Omental fat pad (tissue), 4 donors: ENCODE measurements at places on chromosomes 4 and X. TPM values are rescaled to one million over a fixed set of nuclear protein-coding genes. Genes with fewer than 3 reads are reported as not detected.

- no peak for DNase-seq
These were observed 41.9 kb upstream of the PDGFRA start for GRCh38 chr4:54187148-54187547.

GRCh38 chrX:13808293-13808692 is 8.6 kb downstream of the GPM6B start:
- no peak for DNase-seq

DNA sequence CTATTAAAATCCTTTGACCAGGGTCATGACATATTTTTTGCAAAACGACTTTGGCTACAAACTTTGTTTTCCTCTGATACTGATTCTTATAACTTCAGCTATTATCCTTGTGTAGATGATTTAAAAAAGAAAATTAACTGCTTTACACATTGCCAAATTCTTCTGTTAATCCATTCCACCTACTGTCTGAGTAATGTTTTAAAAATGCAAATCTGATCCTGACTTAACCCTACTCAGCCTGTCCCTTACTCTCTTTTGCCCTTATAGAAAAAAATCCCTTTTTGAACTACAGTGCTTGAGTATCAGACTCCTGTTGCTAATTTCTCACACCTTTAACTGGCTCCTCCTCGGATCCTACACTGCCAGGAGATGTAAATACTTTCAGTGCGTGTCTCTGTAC is 723.1 kb downstream of the ADGRL3 start:
- no peak for DNase-seq

- DNase-seq = no peak
These were observed 50.6 kb downstream of the SCFD2 start for GRCh38 chr4:53315300-53315699.

- DNase-seq = no peak
These were observed 18.4 kb upstream of the P2RY8 start for GRCh38 chrX:1555370-1555769.

DNA sequence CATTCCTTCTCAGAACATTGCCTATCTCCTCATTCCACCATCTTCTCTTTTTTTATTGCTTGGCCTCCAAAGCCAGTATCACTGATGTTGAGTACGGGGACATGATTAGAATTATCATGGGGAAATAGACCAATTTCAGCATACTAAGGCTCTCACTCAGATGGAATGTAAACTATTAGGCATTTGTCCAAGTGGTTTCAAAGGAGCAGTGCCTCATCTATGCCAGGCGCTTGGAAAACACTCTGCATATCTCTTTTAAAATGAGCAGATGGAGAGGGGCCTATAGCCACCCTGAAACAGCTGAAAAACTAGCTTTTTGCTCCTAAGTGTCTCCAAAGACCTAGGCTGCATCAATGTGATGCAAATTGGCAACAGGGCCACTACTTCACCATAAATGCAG is 150.8 kb upstream of the DIPK2B start:
- DNase-seq = no peak

ODAPH gene
- not detected for total RNA-seq

FOXO4 gene
- total RNA-seq = 13.8 TPM

KIT gene
- 6.0 TPM for total RNA-seq

HADH gene
- 154 TPM for total RNA-seq

- no peak for DNase-seq
These were observed 27.8 kb downstream of the DIPK2B start for GRCh38 chrX:45172890-45173289.

IL2 gene
- not detected for total RNA-seq

MTTP gene
- total RNA-seq = not detected

DNA sequence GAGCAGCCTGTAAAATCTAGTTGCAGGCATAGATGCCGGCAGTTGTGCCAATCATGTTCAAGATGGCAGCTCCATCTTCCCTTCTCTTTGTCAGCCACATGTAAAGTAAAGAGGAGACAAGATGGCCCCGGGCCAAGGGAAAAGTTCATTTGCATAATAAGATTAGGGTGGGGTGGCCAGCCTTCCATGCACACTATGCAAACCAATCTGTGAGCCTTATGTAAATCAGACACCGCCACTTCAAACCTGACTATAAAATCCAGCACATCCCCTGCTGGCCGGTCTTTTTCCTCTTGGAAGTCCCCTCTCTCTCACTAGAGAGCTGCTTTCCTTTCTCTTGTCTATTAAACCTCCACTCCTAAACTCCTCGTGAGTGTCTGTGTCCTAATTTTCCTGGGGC is 78.9 kb upstream of the CBR4 start:
- no peak for DNase-seq

TMSB15C gene
- 0.69 TPM for total RNA-seq

DNA sequence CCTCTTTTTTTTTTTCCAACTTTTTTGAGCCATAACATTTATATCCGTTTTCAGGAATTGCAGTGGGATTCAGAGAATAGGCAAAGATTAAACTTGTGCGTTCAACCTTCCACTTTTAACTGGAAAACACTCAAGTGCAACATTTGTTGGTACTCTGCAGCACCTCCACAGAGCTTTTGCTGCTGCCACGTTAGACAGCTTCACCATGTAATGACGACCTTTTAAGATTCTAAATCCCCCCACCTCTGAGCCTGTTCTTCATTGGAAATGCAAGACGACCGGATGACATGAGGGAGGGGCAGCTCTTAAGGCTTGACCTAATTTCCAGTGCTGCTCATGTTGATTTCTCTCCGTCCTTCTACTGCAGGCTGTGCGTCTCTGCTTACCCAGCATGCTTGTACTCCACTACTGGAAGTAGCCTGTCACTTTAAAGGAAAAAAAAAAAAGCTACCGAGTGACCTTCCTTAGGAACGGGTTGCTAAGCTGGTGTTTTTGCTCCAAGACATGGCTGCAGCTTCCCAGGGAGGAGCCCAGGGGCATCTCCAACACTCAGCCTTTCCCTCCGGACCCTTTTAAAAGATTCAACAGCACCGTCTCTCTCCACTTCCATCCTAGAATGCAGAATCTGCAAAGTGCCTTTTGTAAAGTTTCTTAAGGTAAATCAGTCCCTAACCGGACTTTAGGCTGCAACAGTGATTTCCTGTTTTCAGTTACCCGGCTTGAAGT is at the start of gene CC2D2A:
Gene CC2D2A (plus strand): TSS at position 481 of the 726 bp plus-strand sequence. CDS start 6,051 bp downstream, outside the sequence.
- no peak for DNase-seq

F8A3 gene
- 13.9 TPM for total RNA-seq

- DNase-seq = no peak
These were observed 415.0 kb downstream of the BCOR start for GRCh38 chrX:39682778-39683177.

- DNase-seq = no peak
These were observed 22.3 kb downstream of the TMPRSS11D start for GRCh38 chr4:67861513-67861912.

DNA sequence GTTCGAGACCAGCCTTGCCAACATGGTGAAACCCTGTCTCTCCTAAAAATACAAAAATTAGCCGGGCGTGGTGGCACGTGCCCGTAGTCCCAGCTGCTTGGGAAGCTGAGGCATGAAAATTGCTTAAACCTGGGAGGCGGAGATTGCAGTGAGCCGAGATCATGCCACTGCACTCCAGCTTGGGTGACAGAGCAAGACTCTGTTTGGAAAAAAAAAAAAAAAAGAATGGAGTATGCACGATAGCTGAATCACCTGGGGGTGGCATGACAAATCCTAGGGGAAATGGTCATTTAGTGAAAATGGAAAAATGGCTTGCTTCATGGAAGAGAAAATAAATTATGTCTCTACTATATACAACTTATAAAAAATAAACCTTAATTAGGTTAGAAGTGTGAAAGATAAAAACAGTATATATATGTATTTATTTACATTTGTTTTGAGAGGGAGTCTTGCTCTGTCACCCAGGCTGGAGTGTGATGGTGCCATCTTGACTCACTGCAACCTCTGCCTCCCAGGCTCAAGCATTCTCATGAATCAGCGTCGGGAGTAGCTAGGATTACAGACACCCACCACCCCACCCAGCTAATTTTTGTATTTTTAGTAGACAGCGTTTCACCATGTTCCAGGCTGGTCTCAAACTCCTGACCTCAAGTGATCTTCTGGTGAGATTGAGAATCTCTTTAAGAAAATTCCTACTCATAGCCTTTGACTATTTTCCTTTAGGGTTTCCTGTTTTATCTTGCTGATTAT is 19.3 kb upstream of the ING2 start:
- DNase-seq = no peak

GRCh38 chr4:3238721-3239120 is 10.2 kb upstream of the MSANTD1 start:
- no peak for DNase-seq

DNA sequence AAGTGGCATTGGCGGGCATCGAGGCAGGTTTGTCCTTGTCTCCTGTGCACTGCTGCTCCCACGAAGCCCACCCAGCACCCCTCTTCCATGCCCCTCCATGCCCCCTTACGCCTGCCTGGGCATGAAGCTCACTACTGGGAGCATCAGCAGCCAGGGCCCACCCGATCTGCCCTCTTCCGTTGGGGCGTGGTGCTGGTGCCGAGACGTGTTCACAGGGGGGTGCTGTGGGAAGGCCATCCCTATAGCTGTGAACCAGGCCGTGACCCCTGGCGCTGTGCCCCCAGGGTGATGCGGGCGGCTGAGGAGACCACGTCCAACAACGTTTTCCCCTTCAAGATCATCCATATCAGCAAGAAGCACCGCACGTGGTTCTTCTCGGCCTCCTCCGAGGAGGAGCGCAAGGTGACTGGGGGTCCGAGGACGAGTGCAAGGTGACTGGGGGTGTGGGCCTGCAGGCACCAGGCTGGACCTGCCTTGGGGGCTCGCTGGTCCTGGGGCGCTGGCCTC is 19.3 kb upstream of the ADD1 start:
- no peak for DNase-seq

NHSL2 gene
- 12.8 TPM for total RNA-seq

VGLL1 gene
- total RNA-seq = not detected

SRPK3 gene
- 0.12 TPM for total RNA-seq

DNA sequence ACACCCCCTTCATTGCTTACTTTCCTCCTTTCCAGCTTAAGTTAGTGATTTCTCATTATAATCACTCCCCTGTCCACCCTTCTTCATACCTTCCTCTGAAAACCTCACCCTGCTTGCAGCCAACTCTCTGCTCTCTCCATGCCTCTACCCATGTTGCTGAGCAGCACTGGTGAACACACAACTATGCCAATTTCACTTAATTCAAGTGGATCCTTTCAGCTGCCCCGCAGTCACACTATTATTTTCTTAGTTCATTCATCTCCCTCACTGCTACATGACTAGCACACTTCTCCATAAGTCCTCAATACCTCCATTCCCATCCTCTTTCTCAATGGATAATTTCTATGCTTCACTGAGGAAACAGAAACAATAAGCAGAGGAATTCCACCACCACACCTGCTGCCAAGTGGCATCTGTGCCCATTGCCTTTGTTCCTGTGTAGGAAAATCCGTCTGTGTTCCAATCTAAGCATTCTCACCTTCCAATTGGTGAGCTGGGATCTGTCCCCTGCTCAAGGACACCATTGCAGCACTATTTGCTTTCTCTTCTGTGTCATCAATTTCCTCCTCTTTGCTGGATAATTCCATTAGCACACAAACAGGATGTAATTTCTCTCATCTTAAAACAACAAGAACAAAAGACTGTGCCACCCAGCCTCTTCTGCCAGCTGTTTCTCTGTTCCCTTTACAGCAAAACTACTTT is 25.2 kb upstream of the PRSS48 start:
- DNase-seq = no peak

DNA sequence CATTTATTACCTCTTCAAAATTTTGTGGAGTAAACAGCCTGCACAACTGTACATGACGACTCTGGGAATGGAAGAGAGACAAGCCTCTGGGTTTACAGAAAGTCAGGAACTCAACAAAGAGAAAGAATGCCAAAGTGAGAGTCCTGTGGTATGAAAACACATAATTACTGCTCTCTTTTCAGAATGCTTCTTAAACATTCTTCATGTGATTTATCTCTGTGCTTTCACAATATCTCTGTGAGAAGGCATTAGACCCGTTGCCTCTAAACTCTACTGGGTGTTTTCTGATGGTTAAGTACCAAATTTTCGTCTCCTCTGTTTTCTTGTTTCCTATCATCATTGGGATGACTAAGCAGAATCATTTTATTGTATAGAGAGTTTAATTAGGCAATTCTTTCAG is 966.6 kb upstream of the SLIT2 start:
- DNase-seq = no peak

GRCh38 chr4:79173186-79173585 is 152.7 kb downstream of the NAA11 start:
- no peak for DNase-seq

GRCh38 chr4:150855981-150856510 is 159.0 kb downstream of the LRBA start:
- DNase-seq = no peak

- no peak for DNase-seq
These were observed 72.6 kb upstream of the DHX15 start for GRCh38 chr4:24656906-24657305.

UCHL1 gene
- 188 TPM for total RNA-seq

DNA sequence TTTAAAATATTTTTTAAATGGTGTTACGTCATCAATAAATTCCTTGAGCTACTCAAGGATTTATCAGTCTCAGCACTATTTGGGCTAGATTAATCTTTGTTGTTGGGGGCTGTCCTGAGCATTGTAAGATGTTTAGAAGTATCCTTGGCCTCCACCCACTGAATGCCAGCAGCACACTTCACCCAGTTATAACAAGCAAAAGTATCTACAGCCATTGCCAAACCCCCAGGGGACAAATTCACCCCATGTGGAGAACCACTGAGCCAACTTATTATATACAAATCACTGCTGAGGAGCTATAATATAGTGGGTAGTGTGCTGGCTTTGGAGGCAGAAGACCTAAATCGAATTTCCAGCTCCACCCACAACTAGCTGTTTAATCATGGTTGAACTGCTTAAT is 58.3 kb downstream of the ATP10D start:
- DNase-seq = no peak

CFP gene
- total RNA-seq = 53.9 TPM

DNA sequence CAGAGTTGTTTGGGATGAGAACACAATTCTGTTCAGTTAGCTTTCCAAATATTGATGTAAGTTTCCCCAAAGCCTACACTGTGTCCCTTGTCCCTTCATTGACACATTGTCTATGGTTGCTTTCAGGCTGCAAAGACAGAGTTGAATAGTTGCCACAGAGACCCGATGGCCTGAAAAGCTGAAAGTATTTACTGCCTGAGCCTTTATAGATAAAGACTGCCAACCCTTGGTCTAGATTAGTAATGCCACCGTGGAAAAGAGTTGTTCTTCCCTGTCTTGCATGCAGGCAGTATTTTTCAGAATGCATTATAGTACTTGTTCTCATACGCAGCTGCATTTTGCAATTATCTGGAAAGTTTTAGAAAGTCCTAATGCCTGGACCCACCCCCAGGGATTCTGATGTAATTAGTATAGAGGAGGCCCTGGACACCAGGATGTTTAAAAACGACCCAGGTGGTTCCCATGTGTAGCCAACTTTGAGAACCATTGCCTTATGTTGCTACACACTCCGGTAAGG is 180.8 kb downstream of the FRMPD4 start:
- no peak for DNase-seq

- DNase-seq = no peak
These were observed 27.3 kb upstream of the RAPGEF2 start for GRCh38 chr4:159075531-159075932.

DNA sequence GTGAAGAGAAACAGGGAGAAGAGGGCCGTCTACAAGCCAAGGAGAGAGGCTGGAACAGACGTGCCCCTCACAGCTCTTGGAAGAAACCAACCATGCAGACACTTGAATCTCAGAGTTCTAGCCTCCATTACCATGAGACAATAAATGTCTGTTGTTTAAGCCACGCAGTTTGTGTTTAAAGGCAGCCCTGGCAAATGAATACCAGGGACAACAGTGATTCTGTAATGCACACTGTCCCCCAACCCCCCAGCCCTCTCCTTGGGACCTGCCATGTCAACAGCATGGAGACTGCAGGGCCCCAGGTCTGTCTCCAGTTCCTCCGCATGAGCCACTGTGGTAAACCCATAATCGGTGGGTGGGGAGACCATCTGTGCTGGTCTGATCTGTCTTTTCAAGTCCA is 348.0 kb upstream of the KLF3 start:
- DNase-seq = no peak

ZIC3 gene
- total RNA-seq = not detected
